ENCODE measurements at places on chromosomes 5 and 9. TPM values are rescaled to one million over a fixed set of nuclear protein-coding genes. Genes with fewer than 3 reads are reported as not detected.

Gene GPR21
- total RNA-seq, result 1.6 TPM

Gene DCANP1
- not detected for total RNA-seq

DNA sequence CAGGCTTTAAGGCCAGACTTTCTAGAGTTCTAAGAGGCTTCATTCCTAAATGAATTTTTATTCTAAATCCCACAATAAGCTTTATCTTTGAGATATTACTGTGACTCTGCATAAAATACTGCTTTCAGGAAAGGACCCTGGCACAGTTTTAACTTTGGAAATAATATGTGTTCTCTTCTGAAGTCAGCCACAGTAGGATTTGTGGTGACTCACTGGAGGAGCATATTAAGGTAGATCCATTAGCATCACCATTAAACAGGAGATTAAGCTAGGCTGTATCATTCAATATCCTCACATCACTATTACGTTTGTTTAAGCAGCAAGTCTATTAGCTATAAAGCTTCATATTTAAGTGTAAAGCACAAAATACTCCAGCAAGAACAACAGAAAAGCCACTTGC lies 186.1 kb upstream of the IZUMO3 start:
- H3K4me1 ChIP-seq, result no peaks in the 10 kb centered on the region
- H3K4me3 ChIP-seq, result no peak overlapping the region
- H3K27me3 ChIP-seq, result no peaks in the 10 kb centered on the region
- H3K27ac ChIP-seq, result no peak overlapping the region

DNA sequence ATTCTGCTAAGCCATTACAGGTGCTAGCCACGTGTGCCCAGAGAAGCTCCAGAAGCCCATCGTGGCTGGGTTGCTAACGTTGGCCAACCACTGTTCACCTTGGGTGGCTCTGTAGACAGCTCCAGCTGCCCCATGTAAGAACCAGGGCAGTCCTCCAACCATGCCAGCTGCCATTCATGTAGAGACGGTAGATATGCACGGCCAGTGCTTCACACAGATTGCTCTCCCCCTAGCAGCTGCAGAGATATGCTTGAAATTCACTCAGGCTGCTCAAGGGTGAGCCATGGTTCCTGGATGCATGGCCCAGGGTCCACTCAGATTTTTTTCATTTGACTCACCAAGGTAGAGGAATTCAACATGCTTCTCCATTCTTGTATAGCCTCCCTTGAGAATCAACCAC lies 31.0 kb downstream of the GADD45G start:
- no peaks in the 10 kb centered on the region for H3K4me1 ChIP-seq
- no peak for DNase-seq
- no peaks in the 10 kb centered on the region for H3K36me3 ChIP-seq
- H3K27ac ChIP-seq, result no peak overlapping the region
- no peak overlapping the region for H3K4me3 ChIP-seq
- H3K27me3 ChIP-seq, result peaks cover 99% of the 10 kb centered on the region

DNA sequence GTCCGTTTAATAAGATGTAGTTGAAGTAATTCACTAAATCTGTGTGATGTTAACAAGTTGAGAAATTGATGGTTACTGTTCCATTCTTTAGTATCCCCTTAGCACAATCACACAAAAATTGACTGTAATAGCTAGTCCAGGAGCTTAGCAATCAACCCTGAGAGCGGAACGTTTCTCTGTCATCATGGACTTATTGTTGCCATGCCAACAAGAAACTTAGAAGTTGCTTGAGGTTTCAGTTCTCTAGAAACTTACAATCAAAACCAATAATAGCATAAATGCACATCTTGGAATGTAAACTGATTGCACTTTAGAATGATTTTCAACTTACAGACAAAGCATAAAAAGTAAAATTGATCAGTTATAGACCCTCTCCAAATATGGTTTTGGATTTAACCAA lies 125.4 kb upstream of the ANKH start:
- DNase-seq, result no peak
- H3K36me3 ChIP-seq, result no peaks in the 10 kb centered on the region
- peaks cover 11% of the 10 kb centered on the region for H3K27me3 ChIP-seq
- H3K4me1 ChIP-seq, result no peaks in the 10 kb centered on the region
- H3K4me3 ChIP-seq, result no peak overlapping the region
- H3K27ac ChIP-seq, result no peak overlapping the region

GRCh38 chr5:124065508-124065907 lies 553.5 kb downstream of the CSNK1G3 start:
- no peaks in the 10 kb centered on the region for H3K4me1 ChIP-seq
- DNase-seq, result no peak
- no peak overlapping the region for H3K4me3 ChIP-seq
- H3K27ac ChIP-seq, result no peak overlapping the region
- no peaks in the 10 kb centered on the region for H3K36me3 ChIP-seq
